Fibroblast of skin of left quadriceps (primary cell): ENCODE measurements at places on chromosomes 13 and 19.

- DNase-seq, result no peak
Measured at GRCh38 chr13:50914848-50915247, 5.3 kb downstream of the RNASEH2B start.

DNA sequence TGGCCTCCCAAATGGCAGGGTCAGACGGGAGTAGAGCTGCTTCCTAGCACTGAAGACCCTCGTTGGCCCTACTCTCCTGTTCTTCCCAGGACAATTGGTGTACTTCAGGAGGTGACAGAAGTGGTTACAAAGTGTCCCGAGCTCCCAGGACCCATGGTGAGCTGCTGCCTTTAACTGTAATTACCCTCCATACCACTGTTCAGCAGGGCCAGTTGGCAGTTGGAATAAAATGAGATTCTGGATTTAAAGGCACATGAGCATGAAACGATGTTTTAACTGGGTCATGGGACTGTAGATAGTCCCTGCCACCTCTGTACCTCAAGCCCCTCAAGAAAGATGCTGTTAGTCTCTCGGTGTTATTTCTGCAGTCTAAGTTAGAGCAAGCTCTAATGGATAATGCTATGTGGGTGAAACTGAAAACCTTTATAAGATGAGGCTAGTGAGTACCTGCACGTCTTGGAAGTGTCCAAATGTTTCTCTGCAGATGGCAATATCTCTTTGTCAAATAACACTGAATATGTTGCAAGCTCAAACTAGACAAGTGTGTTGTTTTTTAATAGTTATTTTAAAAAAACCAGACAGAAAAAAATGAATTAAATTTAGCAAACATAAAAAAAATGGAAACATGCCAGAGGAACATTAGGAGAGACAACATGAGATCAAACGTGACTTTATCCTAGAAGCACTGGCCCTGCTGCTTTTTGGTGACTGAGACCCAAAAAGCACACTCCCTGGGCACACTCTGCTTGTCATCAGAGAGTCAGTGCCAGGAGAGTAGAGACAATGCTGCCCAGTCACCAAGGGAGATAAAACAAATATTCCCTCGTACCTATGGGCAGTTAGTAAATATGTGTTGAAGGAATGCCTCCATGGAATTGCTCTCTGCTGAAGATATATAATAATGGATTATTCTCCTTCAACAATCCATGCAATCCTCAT, 266.3 kb downstream of the LMO7 start:
- DNase-seq, result no peak

GRCh38 chr13:59745392-59745788, 418.3 kb downstream of the DIAPH3 start:
- DNase-seq, result peak; percentile 18

DNA sequence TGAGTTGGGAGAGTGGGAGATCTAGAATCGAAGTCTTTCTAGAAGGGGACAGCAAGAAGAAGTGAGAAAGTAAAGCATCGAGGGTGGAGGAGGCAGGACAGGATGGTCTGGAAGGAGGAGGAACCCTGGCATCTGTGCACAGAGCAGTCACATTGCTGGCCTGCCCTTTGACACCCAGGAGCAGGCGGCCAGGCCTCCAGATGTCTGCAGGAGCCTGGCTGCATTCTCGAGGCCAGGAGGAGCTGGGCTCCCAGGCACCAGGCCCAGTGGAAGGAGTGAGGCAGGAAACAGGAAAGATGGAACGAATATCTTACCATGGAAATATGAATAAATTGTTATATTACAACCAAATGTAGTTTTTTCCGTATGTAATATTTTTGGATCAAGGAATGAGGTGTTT, 27.7 kb upstream of the ARGLU1 start:
- DNase-seq, result no peak

- peak; percentile 45 for DNase-seq
Measured at GRCh38 chr13:110185696-110186095, 121.3 kb downstream of the COL4A1 start.
